Ascending aorta (tissue), 2 donors: ENCODE measurements at places on chromosomes 4 and X. TPM values are rescaled to one million over a fixed set of nuclear protein-coding genes. Genes with fewer than 3 reads are reported as not detected.

GRCh38 chr4:148044912-148045352, 313.0 kb downstream of the ARHGAP10 start:
- H3K27ac ChIP-seq: no peak overlapping the region
- peaks cover 29% of the 10 kb centered on the region for H3K36me3 ChIP-seq
- DNase-seq: no peak
- no peaks in the 10 kb centered on the region for H3K27me3 ChIP-seq
- no peak overlapping the region for H3K4me3 ChIP-seq

DNA sequence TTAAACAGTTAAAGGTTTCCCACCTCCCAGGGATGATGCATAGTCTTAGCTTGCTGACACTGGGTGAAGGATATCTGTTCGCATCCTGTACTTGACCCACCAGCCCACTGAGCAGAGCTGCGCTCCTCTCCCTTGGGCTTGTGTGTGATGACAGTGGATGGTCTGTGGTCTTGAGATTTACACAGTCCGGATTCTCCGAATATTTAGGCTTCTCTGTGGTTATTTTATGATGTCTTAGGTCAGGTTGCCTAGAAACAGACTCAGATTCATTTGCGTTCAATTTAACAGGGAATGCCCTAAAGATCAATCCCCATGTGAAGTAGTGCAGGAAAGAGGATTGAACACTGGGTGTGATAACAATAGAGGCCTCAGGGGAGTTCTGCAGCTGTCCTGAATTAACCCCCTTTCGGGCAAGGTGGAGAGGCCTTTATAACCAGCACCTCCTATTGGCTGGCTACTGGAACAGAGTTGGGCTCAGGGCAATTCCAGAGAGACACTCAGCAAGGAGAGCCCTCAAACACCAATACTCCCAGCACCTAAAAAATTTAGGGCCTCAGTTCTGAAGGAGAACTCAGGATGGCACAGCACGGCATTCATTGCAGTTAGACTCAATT, 653.2 kb upstream of the GALNT7 start:
- H3K27ac ChIP-seq: no peak overlapping the region
- no peak for DNase-seq
- no peaks in the 10 kb centered on the region for H3K36me3 ChIP-seq
- H3K4me1 ChIP-seq: no peaks in the 10 kb centered on the region
- H3K4me3 ChIP-seq: no peak overlapping the region

DNA sequence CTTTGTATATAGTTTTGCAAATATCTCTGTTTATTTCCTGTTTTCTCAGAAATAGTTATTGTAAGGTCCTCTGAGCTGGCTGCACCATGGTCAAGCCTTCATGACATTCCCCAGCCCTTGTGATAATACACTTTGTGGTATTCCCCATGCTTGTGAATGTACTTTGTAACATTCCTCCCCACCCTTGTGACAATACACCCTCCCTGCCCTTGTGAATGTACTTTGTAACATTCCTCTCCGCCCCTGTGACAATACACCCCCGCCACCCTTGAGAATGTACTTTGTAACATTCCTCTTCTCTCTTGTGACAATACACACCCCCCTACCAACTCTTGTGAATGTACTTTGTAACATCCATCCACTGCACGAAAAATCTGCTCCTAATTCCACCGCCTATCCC, 530.7 kb downstream of the CENPC start:
- H3K27me3 ChIP-seq: no peaks in the 10 kb centered on the region
- DNase-seq: no peak
- H3K27ac ChIP-seq: no peak overlapping the region
- no peaks in the 10 kb centered on the region for H3K4me1 ChIP-seq

OPRPN gene
- not detected for total RNA-seq

UGT2B17 gene
- total RNA-seq: not detected

- H3K27me3 ChIP-seq: no peaks in the 10 kb centered on the region
- peak overlapping the region; percentile 91 for H3K27ac ChIP-seq
- no peaks in the 10 kb centered on the region for H3K36me3 ChIP-seq
- no peak for DNase-seq
- peaks cover 6% of the 10 kb centered on the region for H3K4me1 ChIP-seq
These were observed 39.9 kb downstream of the FAM149A start for GRCh38 chr4:186144198-186144945.

DNA sequence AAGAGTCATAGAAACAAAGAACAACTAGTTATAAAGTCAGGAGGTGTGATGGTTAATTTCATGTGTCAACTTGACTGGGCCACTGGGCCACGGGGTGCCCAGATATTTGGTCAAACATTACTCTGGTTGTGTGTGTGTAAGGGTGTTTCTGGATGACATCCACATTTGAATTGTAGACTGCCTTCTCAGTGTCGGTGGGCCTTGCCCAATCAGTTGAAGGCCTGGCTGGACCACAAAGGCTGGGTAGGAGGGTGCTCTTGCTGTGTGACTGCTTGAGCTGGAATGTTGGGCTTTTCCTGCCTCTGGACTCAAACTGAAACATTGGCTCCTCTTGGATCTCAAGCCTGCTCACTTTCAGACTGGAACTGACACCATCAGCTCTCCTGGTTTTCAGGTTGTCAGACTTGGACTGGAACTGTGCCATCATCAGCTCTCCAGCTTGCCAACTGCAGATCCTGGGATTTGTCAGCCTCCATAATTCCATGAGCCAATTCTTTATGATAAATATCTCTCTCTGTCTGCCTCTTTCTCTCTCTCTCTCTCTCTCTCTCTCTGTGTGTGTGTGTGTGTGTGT, 41.4 kb downstream of the CLDN34 start:
- no peaks in the 10 kb centered on the region for H3K4me1 ChIP-seq
- DNase-seq: no peak
- H3K27me3 ChIP-seq: no peaks in the 10 kb centered on the region
- no peaks in the 10 kb centered on the region for H3K36me3 ChIP-seq

- no peak overlapping the region for H3K27ac ChIP-seq
- no peaks in the 10 kb centered on the region for H3K27me3 ChIP-seq
- H3K4me1 ChIP-seq: no peaks in the 10 kb centered on the region
- H3K4me3 ChIP-seq: no peak overlapping the region
- H3K36me3 ChIP-seq: no peaks in the 10 kb centered on the region
- DNase-seq: no peak
These were observed 72.1 kb downstream of the ARHGEF38 start for GRCh38 chr4:105624530-105624929.

DNA sequence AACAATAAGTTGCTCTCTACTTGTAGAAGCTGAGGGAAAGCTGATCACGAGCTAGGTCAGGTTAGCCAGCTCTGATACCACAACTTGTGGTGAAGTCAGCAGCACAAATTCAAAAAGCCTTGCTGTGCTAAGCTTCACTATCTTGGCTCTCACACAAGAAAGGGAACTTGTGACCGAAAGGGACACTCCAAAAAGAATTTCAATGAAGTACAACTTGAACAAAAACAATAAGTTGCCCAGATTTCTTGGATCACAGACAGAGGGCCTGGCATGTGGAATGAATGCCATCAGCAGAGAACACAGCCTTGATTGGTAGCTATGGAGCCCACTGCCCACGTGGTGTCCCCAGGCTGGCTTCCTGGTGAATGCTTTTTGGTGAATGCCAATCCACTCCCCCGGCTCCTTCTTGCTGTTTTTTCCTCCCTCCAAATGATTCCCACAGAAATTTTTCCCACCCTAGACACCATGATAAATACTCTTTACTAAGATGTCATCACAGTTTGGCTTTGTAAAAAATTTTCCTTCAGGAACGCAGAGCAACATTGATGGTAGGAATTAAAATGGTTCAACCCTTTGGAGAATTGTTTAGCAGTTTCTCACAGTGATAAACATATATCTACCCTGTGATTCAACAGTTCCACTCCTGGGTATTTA, 82.6 kb downstream of the ANXA3 start:
- H3K4me3 ChIP-seq: no peak overlapping the region
- peaks cover 7% of the 10 kb centered on the region for H3K4me1 ChIP-seq
- peak overlapping the region; percentile 69 for H3K27ac ChIP-seq
- peak; percentile 85 for DNase-seq
- H3K36me3 ChIP-seq: no peaks in the 10 kb centered on the region

DNA sequence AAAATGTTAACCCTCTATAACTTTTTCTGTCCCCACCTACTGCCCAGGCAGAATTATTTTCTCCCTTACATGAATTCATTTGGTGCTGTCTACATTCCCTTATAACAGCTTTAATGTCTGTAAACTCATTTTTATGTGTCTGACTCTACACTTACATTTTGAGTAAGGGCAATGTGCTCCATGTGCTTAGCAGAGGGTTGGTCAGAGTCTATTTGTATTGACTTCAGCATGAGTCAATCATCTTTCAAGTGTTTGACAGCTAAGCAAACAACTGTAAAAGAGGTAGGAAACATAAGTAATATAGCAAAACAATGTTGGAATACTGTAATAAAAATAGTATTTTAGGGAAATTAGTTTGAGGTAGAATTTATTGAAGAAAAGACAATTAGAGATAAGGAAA, 6.3 kb downstream of the IL15 start:
- H3K27ac ChIP-seq: no peak overlapping the region
- no peaks in the 10 kb centered on the region for H3K27me3 ChIP-seq
- H3K4me1 ChIP-seq: peaks cover 12% of the 10 kb centered on the region
- no peaks in the 10 kb centered on the region for H3K36me3 ChIP-seq
- no peak overlapping the region for H3K4me3 ChIP-seq

- H3K36me3 ChIP-seq: no peaks in the 10 kb centered on the region
- no peak overlapping the region for H3K4me3 ChIP-seq
- H3K27me3 ChIP-seq: no peaks in the 10 kb centered on the region
- no peaks in the 10 kb centered on the region for H3K4me1 ChIP-seq
These were observed 24.2 kb downstream of the ERVMER34-1 start for GRCh38 chr4:52726826-52727580.

GASK1B gene
- 69.7 TPM for total RNA-seq

DNA sequence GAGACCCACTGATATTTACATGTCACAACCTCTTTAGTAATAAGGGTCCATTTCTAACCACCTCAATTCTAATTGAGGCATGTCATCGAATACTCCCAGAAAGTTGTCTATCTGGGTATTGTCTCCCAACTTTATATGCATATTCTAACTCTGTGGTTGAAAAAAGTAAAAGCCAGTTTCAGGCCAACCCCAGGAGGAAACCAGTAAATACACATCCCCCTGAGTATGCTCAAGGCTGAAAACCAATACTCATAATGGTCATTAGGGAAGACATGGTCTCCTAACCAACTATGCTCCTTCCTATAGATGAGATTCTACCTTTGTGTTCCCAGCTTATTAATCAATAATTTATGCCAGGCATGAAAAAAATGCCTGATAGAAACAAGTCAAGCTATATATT, 96.6 kb downstream of the SH3KBP1 start:
- no peak for DNase-seq
- no peak overlapping the region for H3K27ac ChIP-seq
- H3K36me3 ChIP-seq: no peaks in the 10 kb centered on the region
- no peak overlapping the region for H3K4me3 ChIP-seq

DNA sequence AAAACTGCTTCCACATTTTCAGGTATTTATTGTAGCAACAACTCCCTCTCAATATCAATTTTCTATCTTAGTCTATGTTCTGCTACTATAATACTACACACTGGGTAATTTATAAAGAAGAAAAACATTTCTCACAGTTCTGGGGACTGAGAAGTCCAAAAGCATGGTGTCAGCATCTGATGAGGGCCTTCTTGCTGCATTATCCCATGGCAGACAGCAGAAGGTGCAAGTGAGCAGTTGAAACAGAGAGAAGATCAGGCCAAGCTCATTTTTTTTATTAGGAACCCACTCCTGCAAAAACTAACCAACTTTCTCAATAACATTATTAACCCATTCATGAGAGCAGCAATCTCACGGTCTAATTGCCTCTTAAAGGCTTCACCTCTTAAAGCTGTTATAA, 376.0 kb downstream of the RAB28 start:
- H3K4me3 ChIP-seq: no peak overlapping the region
- peaks cover 3% of the 10 kb centered on the region for H3K4me1 ChIP-seq
- no peak for DNase-seq
- H3K36me3 ChIP-seq: no peaks in the 10 kb centered on the region

TLL1 gene
- total RNA-seq: 7.8 TPM

- H3K36me3 ChIP-seq: no peaks in the 10 kb centered on the region
- no peak for DNase-seq
- no peaks in the 10 kb centered on the region for H3K27me3 ChIP-seq
- H3K4me1 ChIP-seq: no peaks in the 10 kb centered on the region
- no peak overlapping the region for H3K4me3 ChIP-seq
These were observed 97.5 kb upstream of the ZNF518B start for GRCh38 chr4:10554694-10555093.

DNA sequence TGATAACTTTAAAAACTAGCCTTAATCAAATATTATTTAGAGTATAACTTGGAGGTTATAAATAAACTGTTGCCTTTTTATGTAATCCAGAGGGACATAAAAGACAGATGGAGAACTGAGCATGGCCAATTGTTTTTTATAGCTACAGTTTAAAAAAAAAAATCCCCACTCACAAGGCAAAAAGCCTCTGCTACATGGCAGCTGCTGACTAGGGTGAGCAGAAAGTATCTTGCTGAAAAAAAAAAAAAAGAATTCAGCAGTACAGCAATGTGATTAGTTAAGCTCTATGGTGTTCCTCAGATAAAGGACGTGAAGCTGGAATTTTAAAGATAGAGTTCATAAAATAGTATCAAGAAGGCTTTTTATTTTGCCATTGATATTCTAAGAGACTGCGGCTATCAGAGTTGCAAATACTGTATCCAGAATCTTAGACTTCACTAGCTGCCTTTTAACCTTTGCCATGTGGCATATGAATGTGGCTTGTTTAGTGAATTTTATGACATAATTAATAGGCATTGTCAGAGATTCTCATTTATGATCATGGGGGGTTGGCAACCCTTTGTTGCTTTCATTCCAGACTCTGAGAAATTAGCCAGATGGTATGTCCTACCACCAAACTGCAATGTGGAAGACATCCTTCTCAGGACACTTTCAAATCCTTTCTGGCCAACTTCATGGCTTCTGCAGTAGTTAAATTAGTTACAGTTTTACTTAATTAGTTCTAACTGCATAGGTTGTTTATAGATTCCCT, 498.0 kb downstream of the STPG2 start:
- no peaks in the 10 kb centered on the region for H3K4me1 ChIP-seq
- no peaks in the 10 kb centered on the region for H3K36me3 ChIP-seq
- H3K27ac ChIP-seq: no peak overlapping the region
- H3K27me3 ChIP-seq: no peaks in the 10 kb centered on the region
- DNase-seq: no peak

DNA sequence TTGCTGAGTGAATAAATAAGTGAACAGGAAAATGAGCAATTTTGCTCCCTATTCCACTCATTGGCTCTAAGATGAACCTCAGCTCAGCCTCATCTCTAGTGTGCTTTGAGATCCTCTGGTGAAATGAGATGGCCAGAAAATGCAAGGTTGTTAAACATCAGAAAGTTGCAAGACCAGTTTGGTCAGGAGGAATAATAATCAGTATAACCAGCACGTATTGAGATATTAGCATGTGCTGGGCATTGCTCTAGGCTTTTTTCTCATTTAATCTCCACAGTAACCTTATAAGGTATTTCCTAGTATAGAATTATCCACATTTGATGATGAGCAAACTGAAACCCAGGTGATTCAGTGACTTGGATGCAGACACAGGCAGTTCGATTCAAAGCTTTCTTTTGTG, 110.5 kb upstream of the PAK3 start:
- no peaks in the 10 kb centered on the region for H3K36me3 ChIP-seq
- H3K27ac ChIP-seq: no peak overlapping the region
- no peaks in the 10 kb centered on the region for H3K4me1 ChIP-seq
- H3K27me3 ChIP-seq: no peaks in the 10 kb centered on the region
- DNase-seq: no peak
